T-helper 9 cell (primary cell): ENCODE measurements at places on chromosomes 6 and 20.

- no peak for DNase-seq
These were observed 6.4 kb downstream of the FAM83D start for GRCh38 chr20:38932457-38933120.

DNA sequence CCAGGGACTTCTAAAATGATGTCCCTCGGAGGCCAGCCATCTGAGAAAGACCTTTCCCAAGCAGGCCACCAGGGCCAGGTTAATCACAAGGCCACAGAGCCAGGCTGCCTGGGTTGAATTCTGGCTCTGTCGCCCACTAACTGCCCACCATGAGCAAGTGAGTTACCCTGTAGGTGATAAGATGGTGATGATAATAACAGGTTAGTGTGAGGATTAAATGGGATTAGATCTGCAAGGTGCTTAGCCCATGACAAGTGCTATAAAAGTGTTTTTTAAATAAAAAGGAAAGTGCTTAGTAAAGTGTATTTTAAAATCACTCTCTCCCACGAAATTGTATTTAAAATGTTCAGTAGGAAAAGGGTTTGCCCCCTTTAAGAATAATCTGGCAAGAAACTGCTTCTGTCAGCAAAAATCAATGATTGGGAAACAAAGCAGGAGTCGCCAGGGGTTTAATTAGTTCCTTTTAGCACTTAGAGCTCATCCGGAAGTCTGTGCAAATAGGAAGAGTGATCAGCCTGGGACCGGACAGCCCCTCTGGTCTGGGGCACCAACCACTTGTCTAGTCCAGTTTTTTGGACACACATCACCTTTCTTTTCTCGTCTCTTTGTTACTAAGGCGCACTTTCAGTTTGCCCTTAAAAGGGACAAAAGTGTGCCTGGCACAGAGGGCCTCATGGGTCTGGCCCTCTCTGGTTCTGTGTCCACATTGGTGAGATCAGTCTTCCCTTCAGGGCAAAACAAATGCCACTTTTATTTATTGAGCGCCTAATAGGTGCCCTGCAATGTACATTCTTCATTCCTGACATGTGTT, 150.4 kb downstream of the GRM4 start:
- no peak for DNase-seq

DNA sequence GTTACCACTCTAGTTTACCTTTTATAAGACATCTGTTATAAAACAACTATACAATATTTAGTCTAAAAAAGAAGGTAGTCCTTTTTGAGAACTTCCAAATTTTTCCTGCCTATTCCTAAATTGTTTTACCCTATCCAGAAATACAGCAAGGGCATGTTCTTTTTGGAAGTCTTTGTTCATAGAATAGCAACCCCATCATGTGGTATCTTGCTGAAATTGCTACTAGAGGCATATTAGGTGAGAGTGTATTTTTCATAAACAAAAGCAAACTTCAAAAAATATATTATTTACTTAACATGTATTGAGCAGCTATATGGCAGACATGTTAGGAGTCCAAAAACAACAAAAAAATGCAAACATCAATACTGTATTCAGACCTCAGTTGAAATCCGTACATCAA, 371.8 kb upstream of the NRSN1 start:
- DNase-seq: no peak

GRCh38 chr6:16539086-16539931, 222.0 kb downstream of the ATXN1 start:
- DNase-seq: no peak

DNA sequence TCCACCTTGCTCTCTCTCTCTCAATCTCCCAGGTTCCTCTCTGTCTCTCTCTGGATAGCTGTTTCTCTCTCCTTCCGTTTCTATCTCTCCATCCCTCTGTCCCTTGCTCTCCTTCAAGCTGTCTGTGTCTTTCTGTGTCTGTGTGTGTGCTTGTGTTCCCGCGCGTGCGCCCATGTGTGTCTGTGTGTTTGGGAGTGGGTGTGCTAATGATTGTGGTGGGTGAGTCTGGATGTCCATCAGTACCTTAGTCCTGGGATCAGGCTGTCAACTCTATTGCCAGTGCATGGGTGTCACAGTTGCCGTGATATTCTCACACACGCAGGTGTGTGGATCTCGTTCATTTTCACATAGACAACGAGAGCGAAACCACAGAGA, 1380.6 kb upstream of the DEFB115 start:
- DNase-seq: no peak

- DNase-seq: no peak
These were observed 38.3 kb upstream of the MRPS18A start for GRCh38 chr6:43725643-43726580.

- DNase-seq: no peak
These were observed 187.7 kb upstream of the PRSS16 start for GRCh38 chr6:27059621-27060425.

DNA sequence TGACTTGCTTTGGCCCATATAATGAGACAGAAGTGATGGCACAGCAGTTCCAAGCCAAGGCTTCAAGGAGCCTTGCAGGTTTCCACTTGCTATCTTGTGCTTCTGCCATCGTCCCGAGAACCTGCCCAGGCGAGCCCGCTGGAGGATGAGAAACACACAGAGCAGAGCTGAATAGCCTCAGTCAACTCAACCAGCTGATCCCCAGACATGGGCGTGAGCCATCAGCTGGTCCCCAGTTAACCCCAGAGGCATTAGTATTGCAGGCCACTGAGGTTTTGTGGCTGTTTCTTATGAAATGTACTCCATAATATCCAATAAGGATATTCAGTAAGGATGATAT, 81.7 kb upstream of the SHLD1 start:
- DNase-seq: no peak

- no peak for DNase-seq
These were observed 210.0 kb upstream of the SOX4 start for GRCh38 chr6:21383450-21384085.

DNA sequence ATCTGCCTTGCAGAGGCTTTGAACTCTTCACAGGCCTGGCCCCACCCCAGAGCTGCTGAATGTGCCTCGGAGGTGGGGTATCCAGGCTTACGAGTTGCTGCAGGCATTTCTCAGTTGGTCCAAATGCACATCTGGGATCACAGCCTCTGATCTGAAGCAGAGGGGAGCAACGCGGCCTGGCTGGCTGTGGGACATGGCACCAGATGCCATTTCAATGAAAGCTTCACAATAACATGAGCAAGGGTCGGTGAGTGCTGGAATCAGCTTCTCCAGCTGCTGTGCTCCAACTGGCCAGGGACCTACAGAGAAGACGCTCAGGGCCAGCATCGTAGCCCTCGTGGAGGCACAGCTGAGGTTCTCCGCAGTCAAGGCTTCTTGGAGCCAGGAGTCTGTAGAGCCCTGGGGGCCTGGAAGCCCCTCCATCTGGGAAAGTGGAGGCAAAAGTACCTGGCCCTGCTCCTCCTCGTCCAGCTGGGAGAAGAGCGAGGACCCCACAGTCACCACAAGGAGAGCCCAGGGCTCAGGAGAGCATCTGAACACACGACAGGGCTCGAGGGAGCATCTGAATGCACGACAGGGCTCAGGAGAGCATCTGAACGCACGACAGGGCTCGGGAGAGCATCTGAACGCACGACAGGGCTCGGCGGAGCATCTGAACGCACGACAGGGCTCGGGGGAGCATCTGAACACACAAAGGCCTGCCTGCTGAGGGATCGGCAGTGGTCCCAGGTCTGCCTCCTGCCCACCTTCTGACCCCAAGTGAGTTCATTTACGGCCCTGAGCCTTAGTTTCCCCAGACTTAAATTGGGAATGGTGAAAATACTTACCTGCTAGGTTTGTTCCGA, 165.2 kb downstream of the DLL1 start:
- no peak for DNase-seq
